ENCODE measurements at places on chromosomes 1 and 21. TPM values are rescaled to one million over a fixed set of nuclear protein-coding genes. Genes with fewer than 3 reads are reported as not detected.

ZNF648 gene
- total RNA-seq = not detected

TNFSF4 gene
- 2.3 TPM for total RNA-seq

KRTAP19-3 gene
- not detected for total RNA-seq

APCS gene
- not detected for total RNA-seq

TCHHL1 gene
- not detected for total RNA-seq

C1orf141 gene
- not detected for total RNA-seq

AADACL3 gene
- total RNA-seq = not detected

MYBPH gene
- total RNA-seq = not detected

TNFSF18 gene
- 0.46 TPM for total RNA-seq
